Activated T-cell treated with anti-CD3 and anti-CD28 coated beads for 48 hours (primary cell): ENCODE measurements at places on chromosomes 5 and 9.
A peak's percentile ranks its signal among the peaks of the same experiment; 100 is the strongest.

GRCh38 chr5:140258016-140258415, 44.9 kb downstream of the PFDN1 start:
- DNase-seq, result no peak

DNA sequence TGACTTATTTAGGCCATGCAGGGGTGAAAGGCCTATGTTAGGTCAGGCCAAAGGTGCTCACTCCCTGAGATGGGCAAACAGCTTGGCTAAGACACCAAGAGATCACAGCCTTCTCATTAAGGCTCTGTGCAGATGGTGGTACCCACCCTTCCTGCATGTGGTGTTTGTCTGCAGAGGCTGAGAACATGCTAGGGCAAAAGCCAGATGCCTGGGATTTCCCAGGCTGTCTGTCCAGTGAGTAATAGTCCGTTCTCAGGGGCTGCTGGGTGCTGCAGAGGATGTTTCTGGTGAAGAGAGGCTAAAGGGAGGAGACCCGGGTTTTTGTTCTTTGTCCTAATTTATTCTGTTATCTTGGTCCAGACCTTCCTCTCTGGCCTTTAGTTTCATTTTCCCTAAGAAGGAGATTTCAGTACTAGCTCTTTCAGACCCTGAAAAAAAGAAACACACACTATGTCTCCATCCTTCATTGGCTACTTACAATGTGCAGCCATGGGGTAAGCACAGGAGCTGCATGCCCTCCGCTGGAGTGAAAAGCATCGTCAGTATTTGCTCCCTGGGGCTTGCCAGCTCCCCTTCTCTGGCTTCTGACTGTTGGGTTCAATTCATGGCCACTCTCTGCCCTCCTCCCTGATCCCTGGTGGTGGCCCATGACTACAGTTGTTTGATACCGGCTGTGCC, 23.4 kb upstream of the GLRA1 start:
- DNase-seq, result no peak

DNA sequence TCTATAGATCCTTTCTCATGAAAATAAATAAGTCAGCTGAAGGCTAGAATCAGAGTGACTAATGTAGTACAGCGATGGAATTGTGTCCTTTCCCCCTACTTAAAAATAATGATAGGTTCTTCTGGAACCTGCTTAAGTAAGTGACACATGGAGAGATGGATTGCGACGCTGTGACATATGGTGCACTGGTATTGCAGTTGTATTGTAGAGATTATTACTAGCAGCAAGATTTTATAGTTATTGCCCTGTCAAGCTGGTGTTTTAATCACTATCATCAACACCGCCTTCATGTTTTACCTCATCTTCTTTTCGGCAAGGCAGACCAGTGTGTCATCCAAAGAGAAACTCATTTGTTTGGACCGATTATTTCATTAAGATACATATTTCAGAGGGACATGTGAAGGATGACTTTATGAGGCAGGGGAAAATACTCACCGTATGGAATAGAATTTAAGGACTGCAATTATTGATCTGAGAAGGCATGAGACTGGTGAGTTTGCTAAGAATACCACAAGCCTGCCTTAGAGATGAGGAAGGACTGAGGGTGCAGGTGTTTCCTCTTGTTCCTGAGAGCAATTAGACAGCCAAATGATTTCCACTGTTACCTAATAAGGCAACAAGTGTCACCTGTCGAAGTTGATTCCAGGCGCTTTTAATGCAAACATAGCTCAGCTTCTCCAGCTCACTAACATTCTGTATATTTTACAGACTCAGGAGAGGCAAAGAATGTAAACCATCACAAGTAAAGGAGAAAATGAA, 1855.5 kb downstream of the MAT2B start:
- no peak for DNase-seq

DNA sequence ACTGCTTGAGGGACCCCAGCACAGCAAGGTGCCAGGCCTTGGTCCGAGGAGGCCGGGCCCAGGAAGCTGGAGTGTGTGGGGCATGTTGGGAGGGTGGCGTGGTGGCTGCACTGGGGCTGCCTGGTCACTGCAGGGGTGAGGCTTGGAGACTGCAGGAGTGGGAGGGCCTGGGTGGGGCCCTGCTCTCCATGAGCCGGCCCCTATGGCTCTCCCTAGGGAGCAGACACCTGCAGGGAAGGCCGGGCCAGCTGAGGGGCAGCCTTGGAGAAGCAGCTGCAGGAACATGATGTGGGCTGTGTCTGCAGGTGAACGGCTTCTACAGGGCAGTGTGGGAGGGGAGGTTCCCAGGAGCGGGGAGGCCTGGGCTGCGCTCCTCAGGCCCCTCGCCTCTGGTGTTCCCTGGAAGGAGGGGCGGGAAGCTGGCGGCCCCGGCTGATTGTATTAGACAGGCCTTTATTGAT, 41.7 kb upstream of the TMEM250 start:
- no peak for DNase-seq

- no peak for DNase-seq
Measured at GRCh38 chr5:116759860-116760640, 185.4 kb upstream of the SEMA6A start.

DNA sequence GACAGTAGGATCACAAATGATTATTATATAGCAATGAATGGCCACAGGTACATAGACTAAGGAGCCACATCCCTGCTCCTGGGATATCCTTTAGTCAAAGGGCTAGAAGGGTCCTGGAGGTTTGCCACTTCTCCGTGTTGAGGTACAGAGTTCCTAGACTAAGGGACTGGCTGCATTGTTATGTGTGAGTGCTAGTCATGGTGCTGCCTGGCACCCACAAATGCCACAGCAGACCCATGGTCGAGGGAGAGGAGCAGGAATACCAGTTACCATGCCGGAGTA, 47.4 kb downstream of the EXOSC2 start:
- DNase-seq, result no peak

DNA sequence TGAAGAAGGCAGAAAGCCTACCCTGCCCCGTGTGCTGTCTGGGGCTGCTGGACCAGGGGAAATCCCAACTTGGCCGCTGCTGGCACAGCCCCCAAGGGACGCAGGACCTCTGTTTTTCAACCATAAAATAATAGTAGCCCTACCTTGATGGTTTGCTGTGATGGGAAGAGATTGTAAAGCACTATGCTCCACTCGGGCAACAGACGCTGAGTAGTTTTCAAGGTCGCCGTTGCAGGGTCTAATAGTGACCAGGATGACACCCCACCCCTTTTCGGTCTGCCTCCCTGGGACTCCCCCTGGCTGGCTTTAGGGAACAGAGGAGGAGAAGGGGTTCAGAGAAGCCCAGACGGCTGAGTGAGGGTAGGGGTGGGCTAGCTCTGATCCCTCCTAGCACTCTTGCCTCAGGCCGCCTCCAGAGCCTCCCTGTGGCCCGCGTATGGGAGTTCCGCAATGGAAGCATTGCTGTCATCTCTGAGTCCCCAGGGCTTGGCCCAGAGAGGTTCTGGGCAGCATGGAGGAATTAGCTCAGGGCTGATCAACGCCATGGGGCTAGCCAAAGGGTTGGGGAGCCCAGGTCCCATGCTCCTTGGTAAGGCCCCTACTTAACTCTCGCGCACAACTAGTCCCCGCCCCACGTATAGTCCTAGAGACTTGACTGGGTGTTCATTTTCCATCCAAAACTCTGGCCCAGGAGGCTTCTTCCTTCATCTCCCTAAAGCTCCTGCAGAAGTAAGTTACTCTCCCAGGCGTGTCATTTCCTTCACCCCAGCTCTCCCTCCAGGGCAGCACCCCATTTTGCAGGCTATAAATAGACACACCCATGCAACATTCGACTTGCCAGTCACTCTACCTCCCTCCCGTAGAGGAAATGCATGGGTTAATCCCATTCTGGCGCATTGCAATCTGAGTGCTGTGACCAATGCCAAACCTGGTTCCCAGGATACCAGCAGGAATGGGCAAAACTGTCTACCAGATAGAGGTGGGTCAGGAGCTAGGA, 1.1 kb upstream of the IRF1 start:
- no peak for DNase-seq

GRCh38 chr9:3549225-3549624, 23.4 kb upstream of the RFX3 start:
- DNase-seq, result no peak

DNA sequence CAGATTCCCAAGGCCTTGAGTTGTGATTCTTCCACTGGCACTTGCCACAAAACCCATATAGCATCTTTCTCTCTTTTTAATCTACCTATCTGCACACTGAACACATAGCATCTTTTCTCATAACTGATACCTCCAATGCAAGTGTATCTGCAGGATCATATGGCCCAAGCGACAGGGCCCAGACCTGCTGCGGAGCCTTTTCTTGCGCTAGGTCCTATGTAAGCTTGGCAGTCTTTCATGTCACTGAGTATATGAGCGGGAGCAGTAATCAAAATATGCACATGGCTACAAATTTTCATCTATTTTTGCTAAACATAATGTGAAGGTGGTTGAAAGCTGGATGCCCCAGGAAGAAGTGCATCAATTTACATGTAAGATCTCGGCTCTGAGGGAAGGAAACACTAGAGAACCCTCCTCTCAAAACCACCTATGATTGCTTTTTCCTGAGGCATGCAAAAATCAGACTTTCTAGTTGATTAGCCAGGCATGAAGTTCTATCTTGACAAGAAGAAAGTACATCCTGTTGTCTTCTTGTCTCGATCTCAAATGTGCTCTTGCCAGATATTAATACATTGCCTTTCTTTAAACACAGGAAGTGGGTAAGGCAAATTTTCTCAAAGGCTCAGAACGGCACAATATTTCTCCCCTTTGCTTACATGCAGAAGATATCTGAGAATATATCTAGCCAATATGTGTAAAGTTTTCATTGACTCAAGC, 26.9 kb upstream of the CEMIP2 start:
- no peak for DNase-seq

GRCh38 chr9:116081435-116082115, 72.0 kb upstream of the PAPPA start:
- DNase-seq, result no peak

DNA sequence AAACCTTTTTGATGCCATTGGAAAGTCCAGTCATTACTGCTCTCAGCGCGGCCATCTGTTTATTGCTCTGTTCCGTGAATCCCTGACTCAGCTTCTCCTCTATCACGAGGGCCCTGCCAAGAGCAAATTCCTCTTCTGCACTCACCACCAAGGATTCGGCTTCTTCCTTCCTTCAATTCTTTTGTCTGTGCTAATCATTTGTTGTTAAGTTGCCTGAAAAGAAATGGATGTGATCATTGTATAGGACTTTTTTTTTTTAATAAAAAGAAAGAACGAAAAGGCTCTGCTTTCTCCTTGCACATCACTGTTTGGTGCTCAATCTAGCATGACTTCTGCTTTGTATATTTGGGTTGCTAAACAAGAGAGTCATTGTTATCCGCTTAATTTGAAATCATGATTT, 128.7 kb upstream of the PIK3R1 start:
- DNase-seq, result no peak

- no peak for DNase-seq
Measured at GRCh38 chr9:33210006-33210715, 29.8 kb upstream of the SPINK4 start.

DNA sequence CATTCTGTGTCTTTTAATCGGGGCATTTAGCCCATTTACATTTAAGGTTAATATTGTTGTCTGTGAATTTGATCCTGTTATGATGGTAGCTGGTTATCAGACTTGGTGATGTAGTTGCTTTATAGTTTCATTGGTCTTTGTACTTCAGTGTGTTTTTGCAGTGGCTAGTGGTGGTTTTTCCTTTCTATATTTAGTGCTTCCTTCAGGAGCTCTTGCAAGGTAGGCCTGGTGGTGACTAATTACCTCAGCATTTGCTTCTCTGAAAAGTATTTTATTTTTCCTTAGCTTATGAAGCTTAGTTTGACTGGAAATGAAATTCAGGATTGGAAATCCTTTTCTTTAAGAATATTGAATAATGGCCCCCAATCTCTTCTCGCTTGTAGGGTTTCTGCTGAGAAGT, 156.9 kb downstream of the CNTLN start:
- no peak for DNase-seq

DNA sequence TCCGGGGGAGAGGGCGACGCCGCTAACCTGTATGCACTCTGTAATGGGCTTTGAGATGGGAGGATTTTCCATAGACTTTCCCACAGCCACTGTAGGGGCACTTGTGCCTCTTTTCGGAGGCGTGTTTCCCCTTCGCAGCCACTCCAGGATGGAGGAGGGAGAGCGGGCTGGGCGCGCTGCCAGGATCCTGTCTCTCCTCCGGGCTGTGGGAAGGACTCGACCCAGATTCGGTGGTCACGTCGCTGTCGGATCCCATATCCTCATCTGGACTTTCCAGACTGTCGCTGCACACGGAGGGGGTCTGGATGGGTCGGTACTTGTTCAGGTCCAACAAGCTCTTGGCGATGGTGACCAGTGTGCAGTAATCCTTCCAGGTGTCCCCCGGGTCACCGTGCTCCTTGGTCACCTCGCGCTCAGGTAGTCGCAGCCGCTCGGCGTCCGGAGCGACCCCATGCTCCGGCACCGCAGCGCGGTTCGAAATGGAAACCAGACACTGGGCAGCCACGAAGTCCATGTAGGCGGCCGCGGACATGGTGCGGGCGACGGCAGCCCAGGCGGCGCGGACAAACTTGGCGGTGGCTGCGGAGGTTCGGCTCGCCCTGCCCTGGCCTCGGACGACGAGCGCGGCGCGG, 1.5 kb downstream of the KLF9 start:
- peak; percentile 32 for DNase-seq

GRCh38 chr9:6827439-6828145, 69.8 kb downstream of the KDM4C start:
- DNase-seq, result no peak

DNA sequence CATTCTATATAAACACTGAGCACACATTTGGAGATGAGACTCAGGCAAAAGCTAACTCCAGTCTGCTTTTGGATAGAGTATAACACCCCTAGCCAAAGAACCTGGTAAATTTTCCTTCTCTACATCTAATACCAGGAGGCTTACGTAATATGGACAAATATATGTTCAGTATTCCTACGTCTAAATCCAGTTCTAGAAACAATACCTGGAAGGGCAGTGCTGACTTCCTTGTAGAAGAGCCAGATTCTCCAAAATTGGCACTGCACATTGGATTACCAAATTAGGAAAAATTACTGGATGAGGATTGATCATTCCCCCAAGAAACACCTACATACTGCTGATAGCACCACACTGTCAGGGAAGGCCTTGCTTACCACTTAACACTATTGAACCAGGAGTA, 247.4 kb downstream of the SAXO1 start:
- no peak for DNase-seq

DNA sequence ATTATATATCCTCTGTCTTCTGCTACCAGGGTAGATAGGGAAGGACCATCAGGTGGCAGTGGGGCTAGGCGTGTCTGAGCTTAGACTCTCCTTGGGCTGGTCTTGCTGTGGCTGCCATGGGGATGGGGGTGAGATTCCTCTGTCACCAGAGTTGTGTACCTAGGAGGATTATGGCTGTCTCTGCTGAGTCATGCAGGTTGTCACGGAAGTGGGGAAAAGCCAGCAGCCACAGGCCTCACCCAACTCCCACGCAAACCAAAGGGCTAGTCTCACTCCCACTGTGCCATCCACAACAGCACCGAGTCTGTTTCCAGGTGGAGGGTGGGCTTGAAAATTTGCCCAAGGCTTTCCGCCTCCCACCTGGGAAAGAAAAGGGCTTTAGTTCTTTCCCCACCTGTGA, 476.1 kb downstream of the CYLC2 start:
- DNase-seq, result no peak

DNA sequence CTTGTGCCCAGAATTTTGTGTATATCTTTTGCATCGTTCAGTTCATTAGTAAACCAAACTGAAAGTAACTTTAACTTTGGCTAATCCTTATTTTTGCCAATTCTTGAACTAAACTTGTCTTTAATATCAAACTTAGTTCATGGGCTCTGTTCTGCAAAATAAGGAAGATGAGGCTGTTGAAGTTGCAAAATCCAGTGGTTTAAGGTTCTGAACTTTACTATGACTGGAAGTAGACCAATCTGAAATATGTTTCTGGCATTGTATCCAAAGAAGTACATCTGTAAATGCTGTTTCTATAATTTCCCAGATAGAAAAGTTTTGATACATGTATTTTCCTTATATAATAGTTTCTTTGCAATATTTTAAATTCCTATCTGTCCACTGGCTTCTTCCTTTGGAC, 238.1 kb downstream of the CETN3 start:
- DNase-seq, result no peak
